CD4-positive, alpha-beta T cell treated with Interleukin-10 for 1 hour (primary cell): ENCODE measurements at places on chromosomes 3 and 15.
A peak's percentile ranks its signal among the peaks of the same experiment; 100 is the strongest.

GRCh38 chr3:157043771-157044170 lies 116.2 kb downstream of the CCNL1 start:
- DNase-seq: no peak

- DNase-seq: no peak
Observed at GRCh38 chr3:59935025-59935424, 885.2 kb upstream of the CFAP20DC start.

DNA sequence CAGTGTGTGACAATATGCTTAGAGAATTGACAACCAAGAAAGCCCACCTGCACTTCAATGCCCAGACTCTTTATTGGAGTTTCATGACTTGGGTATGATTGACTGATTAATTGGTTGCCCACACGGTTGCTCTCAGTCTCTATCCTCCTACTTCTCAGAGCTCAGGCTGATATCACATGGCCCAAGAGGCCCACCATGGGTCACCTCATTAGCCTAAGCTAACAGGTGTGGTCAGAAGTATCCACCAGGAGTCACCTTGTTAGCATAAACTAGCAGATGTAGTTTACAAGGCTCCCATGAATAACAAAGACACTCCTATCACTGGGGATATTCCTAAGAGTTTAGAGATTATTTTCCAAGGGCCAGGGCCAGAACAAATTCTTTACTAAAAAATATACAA lies 120.2 kb upstream of the MBNL1 start:
- DNase-seq: no peak

- DNase-seq: no peak
Observed at GRCh38 chr15:33313491-33313890, 2.7 kb downstream of the RYR3 start.

- DNase-seq: no peak
Observed at GRCh38 chr3:138829097-138829496, 5.6 kb downstream of the PIK3CB start.

- DNase-seq: no peak
Observed at GRCh38 chr15:60442763-60443162, 36.2 kb downstream of the ICE2 start.

DNA sequence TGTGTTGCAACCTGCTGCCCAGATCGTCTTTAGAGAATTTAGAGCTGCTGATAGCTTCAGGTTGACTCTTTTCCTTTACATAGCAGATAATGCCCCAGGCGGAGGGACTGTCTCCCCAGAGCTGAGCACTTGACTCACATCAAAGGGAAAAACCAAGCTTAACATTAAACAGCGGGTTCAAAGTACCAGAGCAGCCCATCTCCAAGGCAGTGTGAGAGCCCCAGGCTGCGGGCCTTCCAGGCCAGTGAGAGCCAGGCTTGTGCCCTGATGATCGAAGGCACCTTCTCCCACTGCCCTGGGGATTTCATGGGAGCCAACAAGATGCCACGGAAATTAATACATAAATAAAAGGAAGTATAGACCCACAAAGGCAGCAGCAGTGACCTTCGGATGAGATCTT lies 275.6 kb downstream of the XXYLT1 start:
- DNase-seq: no peak

DNA sequence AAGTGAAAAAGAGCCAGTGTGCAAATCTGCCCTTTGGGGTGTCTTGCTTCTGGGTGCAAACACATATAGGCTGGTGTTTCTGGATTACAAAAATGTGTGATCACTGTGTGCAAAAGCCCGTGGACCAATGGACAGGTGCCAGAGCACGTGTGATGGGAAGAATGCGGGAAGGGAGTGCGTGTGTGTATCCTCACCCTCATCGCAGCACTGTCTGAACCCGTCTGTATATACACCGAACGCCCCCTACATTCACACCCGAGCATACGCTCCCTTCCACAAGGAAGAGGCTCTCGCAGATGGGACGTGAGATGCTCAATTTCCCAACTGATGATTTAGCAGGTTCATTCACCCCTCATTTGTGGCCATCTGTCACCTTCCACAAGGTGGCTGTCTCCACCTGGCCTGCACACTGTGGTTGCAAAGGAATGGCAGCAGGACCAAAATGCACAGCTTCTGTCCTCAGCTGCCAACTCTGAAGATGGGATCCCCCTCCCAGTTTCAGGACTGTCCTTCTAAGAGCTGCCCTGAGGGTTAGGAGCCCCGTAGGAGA lies 19.4 kb upstream of the SLC6A1 start:
- no peak for DNase-seq

DNA sequence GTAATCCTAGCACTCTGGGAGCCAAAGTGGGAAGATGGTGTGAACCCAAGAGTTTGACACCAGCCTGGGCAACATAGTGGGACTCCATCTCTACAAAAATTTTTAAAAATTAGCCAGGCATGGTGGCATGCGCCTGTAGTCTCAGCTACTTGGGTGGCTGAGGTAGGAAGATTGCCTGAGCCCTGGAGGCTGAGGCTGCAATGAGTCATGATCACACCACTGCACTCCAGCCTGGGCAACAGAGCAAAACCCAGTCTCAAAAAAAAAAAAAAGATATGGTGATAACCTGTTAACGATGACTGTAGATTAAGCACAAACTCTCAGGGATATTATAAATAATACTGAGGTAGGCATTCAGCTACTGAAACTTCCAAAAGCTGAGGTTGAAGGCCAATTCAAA lies 107.5 kb downstream of the SLC49A4 start:
- no peak for DNase-seq

GRCh38 chr3:181711325-181712135 lies at the start of gene SOX2:
Gene SOX2, plus strand, starts transcription at chr3:181711925. Its CDS starts 436 bp downstream, at chr3:181712361.
- peak; percentile 12 for DNase-seq

DNA sequence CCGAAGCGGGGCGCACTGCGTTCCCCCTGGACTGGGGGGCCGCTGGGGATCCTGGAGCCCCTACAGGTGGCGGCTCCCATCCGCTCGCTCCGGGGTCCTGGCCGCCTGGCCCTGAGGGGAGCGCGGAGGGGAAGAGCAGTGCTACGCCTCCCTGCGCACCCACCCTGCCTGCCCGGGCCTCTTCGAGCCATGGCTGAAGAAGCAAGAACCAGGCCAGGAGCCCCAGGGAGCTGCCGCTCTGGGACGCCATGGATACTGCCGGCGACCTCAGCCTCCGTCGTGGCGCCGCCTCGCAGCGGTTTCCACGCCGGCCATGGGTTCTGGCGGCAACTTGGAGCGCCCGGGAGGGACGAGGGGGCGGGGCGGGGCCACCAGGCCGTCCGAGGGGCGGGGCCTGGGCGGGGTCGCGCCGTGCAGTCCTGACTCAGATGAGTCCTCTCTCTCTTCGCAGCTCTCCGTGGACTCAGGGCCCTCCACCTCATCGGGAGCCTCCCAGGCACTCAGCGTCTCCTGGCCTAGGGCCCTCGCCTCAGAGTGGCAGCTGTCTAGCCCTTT lies 50.9 kb downstream of the MYL3 start:
- peak; percentile 70 for DNase-seq

- DNase-seq: no peak
Observed at GRCh38 chr3:51735039-51735438, 28.2 kb downstream of the GRM2 start.

DNA sequence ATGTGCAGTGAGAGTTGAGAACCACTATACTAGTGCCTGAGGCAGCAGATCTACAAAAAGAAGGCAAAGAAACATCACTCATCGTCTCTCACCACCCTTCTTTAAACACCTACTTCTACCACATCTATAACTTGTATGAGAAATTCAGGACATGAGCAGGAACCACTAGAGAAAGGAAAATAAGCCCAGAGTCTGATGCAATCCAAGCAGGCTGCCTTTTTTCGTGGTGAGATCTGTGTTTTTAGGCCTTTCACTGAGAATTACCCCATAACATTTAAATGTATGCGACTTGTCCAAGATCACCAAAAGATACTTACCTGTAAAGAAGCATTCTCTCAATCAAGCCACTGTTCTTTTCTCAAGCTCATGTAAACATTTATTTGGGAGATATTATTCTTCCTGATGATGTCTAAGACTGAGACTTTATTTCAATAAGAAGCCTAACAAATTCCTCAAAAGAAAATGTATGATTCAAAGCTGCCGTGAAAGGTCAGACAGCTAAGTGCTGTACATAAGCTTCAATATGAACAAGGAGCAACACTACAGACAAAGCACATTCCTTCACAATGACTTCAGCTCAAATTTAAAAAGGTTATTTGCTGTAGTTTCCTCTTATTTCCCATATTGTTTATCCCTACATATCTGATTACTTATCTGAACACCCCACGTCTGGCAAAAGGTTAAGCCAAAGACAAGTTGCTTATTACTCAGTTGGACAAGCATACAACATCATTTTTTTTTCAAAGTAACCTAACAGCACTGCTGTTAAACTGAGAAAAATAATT lies 16.5 kb downstream of the SPICE1 start:
- no peak for DNase-seq

GRCh38 chr3:153640689-153641665 lies 479.0 kb downstream of the RAP2B start:
- no peak for DNase-seq

DNA sequence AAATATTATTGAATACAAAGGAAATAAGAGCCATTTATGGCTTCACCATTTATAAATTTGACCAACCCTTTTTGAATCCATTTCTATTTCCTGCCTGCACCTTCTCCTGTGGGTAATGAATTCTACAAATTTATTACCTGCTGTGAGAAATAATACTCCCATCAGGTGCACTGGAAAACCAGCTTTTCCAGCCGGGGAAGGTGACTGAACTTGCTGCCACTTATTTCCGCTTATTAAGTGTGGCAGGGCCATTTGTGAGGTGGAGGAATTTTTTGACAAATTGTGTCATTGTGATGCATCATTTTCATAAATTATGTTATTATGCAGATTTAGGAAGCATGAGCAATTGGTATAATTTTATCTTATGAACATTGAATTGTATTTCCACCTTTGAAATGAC lies 151.1 kb downstream of the SQOR start:
- no peak for DNase-seq

DNA sequence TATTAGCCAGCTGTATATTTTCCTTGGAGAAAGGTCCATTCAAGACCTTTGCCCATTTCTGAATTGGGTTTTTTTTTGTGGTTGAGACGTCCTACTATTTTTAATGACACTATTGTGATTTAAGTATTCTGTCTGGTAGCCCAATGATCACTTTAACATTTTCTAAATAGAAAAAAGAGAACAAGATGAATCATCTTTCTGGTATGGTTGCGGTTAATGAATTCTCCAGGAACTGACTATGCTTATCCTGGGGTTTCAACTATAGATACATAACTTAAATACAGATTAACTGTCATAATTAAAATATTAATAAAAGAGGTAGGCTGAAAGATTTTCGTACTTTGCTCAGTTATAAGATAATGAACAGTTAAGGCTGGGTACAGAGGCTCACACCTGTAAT lies 51.9 kb downstream of the PBRM1 start:
- DNase-seq: no peak

DNA sequence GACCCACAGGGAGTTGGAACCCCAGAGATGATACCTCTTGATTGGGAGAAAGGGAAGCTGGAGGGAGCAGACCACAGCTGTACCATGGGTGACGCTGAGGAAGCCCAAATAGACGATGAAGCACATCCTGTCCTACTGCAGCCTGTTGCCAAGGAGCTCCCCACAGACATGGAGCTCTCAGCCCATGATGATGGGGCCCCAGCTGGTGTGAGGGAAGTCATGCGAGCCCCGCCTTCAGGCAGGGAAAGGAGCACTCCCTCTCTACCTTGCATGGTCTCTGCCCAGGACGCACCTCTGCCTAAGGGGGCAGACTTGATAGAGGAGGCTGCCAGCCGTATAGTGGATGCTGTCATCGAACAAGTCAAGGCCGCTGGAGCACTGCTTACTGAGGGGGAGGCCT lies 201.1 kb downstream of the AKAP13 start:
- DNase-seq: peak; percentile 65

DNA sequence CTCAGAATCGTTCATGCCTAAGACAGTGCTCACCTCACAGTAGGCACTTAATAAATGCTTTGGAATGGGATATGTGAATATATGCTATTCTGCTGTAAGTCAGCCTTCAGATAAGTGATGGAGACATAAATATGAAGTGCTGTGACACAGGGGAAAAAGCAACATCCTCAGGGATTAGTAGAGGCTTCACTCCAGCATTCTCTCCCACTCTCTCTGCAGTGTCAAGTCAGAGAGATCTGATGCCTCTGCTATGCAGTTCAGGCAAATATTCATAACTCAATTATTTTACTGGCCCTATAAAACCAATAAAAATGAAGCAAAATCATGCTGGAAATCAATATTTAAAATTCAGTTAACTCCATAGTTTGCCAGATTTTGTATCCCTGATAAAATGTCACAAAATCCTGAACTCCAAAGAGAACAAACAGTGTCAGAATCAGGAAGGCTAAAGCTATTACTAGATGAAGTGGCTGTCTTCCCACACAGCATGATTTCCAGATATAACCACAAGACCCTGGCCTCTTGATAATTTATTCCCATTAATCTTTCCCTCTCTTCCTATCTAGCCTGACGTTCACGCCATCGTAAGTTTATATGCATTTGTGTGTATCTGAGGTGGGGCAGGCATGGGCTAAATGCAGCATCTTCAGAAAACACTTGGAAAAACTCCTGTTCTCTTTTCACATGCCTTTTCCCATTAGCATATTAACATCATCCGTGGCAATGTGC lies 278.9 kb upstream of the ATP11B start:
- DNase-seq: no peak

DNA sequence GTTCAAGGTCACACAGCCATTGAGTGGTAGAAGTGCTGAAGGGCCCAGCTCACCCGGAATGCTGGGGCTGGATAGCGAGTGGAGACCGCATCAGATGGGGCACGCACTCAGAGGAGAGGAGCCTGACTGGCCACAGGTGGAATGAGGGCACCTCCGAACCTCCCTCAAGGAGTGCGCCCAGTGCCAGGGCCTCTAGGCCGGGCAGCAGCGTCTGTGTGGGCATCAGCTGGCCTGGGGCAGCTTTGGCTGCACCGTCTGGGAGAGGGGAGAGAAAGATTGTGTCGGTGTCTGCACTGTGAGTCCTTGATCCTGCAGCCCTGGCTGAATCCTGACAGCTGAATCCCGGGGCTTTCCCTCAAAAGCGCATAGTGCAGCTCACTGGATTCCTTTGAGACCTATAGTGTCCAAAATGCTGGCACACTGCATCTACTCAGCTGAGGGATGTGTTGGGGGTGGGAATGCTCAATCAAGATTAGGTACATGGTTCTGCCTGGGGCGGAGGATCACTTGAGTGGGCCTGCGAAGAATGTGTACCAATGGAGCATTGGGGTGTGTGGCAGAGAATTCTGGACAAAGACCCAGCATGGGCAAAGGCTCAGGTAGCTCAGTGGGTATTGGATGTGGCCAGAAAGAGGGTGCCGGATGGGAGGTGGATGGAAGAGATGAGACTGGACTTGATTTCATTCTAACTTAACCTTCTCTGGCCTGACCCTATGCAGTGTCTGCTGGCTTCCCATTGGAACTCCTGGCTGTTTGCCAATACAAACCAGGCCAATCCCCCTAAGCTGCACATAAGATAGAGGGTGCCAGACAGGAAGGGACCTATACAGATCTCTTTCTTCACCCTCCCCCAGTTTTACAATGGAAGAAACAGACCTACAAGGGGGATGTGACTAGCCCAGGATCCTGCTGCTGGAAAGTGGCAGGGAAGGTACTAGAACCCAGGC lies 950 bp downstream of the ANKDD1A start:
- DNase-seq: no peak

GRCh38 chr15:25731411-25731810 lies 131.7 kb downstream of the ATP10A start:
- no peak for DNase-seq

GRCh38 chr15:70447928-70448698 lies 315.2 kb downstream of the UACA start:
- DNase-seq: peak; percentile 42

- DNase-seq: peak; percentile 26
Observed at GRCh38 chr3:15428539-15428938, 1.1 kb downstream of the EAF1 start.

- no peak for DNase-seq
Observed at GRCh38 chr3:129271674-129272073, 7.0 kb upstream of the HMCES start.
